ENCODE measurements at places on chromosomes 16 and 17. TPM values are rescaled to one million over a fixed set of nuclear protein-coding genes. Genes with fewer than 3 reads are reported as not detected.

DNA sequence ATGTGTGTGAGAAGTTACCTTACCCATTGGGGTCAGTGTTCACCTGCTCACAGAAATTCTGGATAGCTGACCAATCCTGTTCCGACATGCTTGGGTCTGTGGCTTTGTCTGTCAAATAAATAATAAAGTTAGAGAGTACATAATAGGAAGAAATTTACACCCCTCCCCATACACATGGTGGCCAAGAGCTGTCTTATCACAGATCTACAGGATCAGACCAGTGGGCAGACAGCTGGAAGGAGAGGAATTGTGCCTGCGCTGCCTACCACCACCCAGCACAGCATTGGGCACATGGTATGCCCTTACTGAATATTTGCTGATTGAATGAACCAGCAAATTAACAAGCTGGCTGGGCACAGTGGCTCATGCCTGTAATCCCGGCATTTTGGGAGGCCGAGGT lies 14.6 kb downstream of the GGA2 start:
- DNase-seq = no peak

Gene TPSAB1
- total RNA-seq = not detected

Gene PRKCB
- total RNA-seq = 16.4 TPM

Gene SPAG5
- total RNA-seq = 87.3 TPM

DNA sequence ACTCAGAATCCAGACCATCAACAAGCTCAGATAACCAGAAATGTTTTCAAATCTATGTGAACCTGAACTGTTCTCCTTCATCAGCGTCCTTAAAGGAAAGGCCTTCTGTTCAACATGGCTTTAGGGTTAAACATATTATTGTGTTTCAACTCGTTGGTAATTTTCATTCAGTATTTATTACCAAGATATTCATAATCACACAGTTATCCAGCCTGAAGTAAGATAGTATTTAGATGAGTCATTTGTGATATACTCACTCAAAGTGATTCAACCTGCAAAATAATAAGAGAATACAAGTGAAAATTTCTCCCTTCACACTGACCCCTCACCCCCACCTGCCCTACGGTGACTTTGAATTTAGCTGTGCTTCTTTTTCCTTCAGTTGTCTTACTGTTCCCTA lies 3.0 kb downstream of the CYLD start:
- no peak for DNase-seq

DNA sequence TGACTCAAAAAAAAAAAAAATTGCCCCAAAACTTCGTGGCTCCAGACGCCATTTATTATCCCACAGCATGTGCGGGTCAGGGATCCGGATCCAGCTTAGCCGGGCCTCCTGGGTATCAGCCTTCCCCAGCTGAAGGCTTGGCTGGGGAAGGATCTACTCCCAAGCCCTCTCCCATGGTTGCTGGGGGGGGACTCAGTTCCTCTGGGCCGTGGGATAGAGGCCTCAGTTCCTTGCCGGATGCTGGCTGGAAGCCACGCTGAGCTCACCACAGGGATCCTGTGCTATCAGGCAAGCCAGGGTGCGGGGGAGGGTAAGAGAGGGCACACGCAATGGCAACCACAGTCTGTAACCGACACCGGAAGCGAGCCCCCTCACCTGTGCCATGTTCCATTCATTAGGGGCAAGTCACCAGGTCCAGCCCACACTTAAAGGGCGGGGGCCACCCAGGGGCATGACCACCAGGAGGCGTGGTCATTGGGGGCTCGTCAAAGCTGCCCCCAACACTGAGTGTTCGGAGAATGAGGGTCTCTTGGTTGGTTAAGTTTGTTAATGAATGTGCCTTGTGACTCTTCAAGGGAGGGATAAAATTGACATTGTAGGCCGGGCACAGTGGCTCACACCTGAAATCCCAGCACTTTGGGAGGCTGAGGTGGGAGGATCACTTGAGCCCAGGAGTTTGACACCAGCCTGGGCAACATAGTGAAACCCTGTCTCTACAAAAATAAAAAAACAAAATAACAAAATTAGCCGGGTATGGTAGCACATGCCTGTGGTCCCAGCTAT lies 210.0 kb upstream of the GSE1 start:
- DNase-seq = peak; percentile 52

- no peak for DNase-seq
Observed at GRCh38 chr17:8673612-8674011, 43.1 kb upstream of the MYH10 start.

Gene CACNG5
- 3.3 TPM for total RNA-seq
